ENCODE measurements at places on chromosomes 3 and 15. TPM values are rescaled to one million over a fixed set of nuclear protein-coding genes. Genes with fewer than 3 reads are reported as not detected.

DNA sequence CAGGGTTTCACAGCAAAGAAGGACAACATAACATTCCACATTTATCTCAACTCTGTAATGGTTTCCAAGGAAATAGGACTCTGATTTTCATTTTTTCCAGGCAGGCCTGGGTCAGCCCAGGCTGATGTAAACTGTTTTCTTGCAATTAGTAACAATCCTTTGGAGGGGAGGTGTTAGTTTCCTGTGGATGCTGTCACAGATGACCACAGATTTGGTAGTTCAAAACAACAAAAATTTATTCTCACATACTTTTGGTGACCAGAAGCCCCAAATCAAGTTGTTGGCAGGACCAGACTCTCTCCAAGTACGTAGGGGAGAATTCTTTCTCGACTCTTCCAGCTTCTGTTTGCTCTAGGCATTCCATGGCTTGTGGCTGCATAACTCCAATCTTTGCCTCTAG lies 88.0 kb downstream of the EDEM1 start:
- DNase-seq, result no peak

GRCh38 chr3:9884555-9885165 lies 4.6 kb upstream of the CIDEC start:
- peak; percentile 73 for DNase-seq

DNA sequence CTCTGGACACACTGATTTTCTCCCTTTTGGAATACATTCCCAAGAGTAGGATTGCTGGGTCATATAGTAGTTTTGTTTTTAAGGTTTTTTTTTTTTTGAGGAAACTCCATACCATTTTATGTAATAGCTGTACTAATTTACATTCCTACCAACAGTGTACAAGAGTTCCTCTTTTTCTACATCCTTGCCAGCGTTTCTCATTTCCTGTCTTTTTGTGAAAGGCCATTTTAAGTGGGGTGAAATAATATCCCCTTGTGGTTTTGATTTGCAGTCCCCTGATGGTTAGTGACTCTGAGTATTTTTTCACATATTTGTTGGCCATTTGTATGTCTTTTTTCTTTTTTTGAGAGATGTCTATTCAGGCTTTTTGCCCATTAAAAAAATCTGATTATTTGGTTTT lies 1205.5 kb downstream of the ROBO1 start:
- DNase-seq, result no peak

- no peak for DNase-seq
Observed at GRCh38 chr3:100073049-100073713, 41.1 kb downstream of the FILIP1L start.

GRCh38 chr3:40523781-40524180 lies 979 bp upstream of the ZNF621 start:
- no peak for DNase-seq

GRCh38 chr3:43061101-43061895 lies 44.6 kb downstream of the POMGNT2 start:
- DNase-seq, result no peak

DNA sequence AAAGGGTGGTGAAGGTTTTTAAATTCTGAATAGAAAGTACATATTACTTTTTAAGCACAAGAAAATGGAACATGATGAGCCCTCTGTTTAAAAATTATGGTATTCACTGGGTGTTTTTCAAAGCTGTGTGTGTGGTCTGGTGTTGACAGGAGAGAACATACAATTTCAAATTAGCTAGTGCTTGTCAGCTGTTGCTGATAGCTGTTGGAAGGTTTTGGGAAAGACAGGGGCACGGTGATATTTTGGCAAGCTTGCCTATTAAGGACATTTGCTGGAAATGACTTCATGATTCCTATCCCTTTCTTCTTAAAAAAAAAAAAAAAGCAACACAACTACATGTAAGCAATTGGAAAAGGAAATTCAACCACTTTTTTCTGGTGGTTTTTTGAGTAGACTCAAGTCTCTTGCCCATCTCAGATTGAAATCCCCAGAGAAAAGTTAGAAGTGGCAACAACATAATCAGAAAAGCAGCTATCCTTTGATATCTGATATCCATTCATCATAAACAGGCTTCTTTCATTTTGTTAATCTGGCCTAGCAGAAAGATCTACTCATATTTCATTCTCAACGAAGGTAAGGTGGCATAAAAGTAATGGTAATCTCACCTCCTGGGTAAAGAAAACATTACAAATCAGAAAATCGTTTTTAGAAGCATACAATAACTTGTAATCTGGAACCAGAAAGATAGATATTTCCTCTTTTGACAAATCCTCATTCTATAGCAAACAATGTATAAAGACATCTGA lies 130.0 kb downstream of the RBMS3 start:
- no peak for DNase-seq

DNA sequence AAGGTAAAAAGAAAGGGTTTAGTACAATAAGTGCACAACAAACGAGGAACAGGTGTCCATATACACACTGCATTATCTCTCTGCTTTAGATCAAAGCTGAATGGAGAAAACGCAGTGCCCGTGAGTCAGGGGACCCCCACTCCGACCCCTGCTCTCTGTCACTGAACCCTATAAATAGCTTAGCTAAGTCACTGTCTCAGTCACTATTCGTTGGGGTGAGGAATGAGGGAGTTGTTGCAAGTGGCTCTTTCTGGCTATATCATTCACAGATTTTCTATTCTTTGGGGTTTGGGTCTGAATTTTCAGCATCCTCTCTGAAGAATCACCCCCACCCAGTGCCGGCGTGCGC lies 458 bp upstream of the STAC start:
- DNase-seq, result no peak

DNA sequence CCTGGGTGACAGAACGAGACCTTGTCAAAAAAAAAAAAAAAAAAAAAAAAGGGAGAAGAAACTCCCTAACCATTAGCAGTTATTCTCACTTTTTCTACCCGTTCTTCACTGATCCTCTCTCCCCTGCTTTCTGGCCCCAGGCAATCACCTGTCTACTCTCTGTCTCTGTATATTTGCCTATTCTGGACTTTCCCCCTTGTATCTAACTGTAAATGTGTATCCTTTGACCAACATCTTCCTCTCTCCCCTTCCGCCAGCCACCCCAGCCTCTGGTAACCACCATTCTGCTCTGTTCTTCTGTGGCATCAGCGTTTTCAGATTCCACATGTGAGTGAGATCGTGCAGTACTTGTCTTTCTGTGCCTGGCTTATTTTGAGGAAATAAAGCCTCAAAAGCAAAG lies 6.9 kb downstream of the CYFIP1 start:
- no peak for DNase-seq

- DNase-seq, result no peak
Observed at GRCh38 chr3:10835406-10835805, 19.4 kb downstream of the SLC6A11 start.

DNA sequence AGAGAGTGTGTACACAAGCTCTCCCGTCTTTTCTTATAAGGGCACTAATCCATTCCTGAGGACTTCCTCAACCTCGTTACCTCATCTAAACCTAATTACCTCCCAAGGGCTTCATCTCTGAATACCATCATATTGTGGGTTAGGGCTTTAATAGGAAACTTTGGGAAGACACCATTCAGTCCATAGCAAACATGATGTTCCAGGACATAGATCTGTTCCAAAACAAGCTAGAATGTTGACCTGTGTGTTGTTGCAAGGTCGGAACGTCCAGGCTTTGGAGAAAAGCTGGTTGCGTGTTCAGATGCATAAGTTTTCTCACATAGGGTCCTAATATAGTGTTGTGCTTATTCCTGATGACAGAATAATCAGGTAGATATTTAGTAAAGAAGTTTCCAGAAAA lies 9.7 kb upstream of the TMEM87A start:
- no peak for DNase-seq

DNA sequence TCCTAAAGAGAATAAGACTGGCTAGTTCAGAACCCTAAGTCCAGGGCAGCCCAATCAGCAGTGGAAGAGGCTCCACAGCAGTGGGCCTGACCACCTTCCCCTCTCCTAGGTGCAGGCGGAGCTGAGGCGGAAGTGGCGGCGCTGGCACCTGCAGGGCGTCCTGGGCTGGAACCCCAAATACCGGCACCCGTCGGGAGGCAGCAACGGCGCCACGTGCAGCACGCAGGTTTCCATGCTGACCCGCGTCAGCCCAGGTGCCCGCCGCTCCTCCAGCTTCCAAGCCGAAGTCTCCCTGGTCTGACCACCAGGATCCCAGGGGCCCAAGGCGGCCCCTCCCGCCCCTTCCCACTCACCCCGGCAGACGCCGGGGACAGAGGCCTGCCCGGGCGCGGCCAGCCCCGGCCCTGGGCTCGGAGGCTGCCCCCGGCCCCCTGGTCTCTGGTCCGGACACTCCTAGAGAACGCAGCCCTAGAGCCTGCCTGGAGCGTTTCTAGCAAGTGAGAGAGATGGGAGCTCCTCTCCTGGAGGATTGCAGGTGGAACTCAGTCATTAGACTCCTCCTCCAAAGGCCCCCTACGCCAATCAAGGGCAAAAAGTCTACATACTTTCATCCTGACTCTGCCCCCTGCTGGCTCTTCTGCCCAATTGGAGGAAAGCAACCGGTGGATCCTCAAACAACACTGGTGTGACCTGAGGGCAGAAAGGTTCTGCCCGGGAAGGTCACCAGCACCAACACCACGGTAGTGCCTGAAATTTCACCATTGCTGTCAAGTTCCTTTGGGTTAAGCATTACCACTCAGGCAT lies 33.7 kb downstream of the VIPR1 start:
- no peak for DNase-seq

The ZBTB47 gene
- 1.5 TPM for total RNA-seq

GRCh38 chr15:37007301-37007700 lies 93.0 kb downstream of the MEIS2 start:
- DNase-seq, result no peak

DNA sequence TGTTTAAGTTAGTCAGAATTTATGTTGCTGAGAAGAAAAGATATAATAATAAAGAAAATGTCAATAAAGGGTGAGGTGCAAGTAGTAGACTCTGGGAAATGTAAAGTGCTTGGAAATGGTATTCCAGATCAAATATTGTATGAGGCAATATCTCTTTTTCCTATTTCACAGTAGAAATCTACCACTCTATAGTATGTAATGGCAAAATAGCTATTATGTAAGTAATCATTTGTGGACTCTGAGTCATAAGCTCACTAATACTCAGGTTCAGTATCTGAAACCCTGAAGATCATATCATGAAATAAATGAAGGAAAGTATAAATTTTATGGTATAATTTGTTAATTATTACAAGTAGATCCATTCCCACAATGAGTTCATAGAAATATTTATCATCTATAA lies 322.1 kb downstream of the PYDC2 start:
- DNase-seq, result no peak

GRCh38 chr3:151827816-151828215 lies 13.9 kb downstream of the AADAC start:
- no peak for DNase-seq

- DNase-seq, result no peak
Observed at GRCh38 chr3:38354588-38355330, 8.2 kb downstream of the XYLB start.

The GPR27 gene
- 8.6 TPM for total RNA-seq

The RBP2 gene
- total RNA-seq, result not detected

- peak; percentile 61 for DNase-seq
Observed at GRCh38 chr3:96813134-96813819, 1.1 kb upstream of the EPHA6 start.

The GORASP1 gene
- total RNA-seq, result 16.4 TPM

GRCh38 chr3:73765878-73766545 lies 141.3 kb upstream of the PDZRN3 start:
- DNase-seq, result no peak

All from NCI-H460 (cell line).